ENCODE measurements at places on chromosomes 1 and 21. TPM values are rescaled to one million over a fixed set of nuclear protein-coding genes. Genes with fewer than 3 reads are reported as not detected.

Gene CHML
- total RNA-seq: 10.3 TPM

Gene SH2D2A
- 51.8 TPM for total RNA-seq

Gene NR1I3
- total RNA-seq: not detected

DNA sequence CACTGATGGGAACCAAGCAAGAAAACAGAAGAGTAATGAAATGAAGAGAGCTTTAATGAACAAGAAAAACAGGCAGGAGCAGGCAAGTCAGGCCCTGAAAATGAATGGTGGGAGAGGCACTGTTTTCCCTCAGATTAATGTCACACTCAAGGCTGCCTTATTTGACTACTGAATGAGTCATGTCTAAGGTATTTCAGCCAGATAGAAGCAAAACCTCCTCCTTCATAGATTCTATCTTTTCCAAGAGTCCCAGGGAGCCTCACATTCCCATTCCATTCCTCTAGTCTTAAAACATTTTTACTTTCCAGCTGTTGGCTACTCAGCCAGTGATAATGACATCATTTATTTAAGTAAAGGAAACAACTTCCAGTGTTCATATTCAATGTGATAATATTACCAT lies 228.4 kb upstream of the NRIP1 start:
- no peaks in the 10 kb centered on the region for H3K4me1 ChIP-seq
- H3K36me3 ChIP-seq: no peaks in the 10 kb centered on the region
- H3K27me3 ChIP-seq: no peaks in the 10 kb centered on the region
- H3K27ac ChIP-seq: no peak overlapping the region
- no peak overlapping the region for H3K4me3 ChIP-seq

DNA sequence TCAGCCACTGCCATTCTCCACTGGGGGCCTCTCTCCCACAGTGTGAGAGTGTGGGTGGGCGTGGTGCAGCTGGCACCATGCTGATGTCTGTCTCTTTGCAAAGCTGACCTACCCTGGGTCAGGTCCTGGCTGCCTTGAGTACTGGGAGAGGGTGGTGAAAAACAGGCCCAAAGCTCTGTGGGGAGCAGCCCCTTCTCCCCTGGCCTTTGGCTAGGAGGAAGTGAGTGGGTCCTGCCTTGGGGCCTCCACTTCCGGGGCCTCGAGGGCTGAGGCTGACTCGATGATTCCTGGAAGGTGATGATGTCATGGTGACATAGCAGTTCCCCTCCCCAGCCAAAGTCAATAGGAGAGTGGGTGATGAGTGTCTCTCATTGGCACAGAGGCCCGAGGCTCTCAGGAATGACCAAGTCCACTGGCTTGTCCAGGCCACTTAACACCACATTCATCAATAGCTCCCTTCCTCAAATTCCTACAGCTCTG lies 53.0 kb downstream of the IER5 start:
- peaks cover 33% of the 10 kb centered on the region for H3K4me1 ChIP-seq
- H3K4me3 ChIP-seq: no peak overlapping the region
- H3K27me3 ChIP-seq: no peaks in the 10 kb centered on the region
- no peak overlapping the region for H3K27ac ChIP-seq
- DNase-seq: peak; percentile 74

DNA sequence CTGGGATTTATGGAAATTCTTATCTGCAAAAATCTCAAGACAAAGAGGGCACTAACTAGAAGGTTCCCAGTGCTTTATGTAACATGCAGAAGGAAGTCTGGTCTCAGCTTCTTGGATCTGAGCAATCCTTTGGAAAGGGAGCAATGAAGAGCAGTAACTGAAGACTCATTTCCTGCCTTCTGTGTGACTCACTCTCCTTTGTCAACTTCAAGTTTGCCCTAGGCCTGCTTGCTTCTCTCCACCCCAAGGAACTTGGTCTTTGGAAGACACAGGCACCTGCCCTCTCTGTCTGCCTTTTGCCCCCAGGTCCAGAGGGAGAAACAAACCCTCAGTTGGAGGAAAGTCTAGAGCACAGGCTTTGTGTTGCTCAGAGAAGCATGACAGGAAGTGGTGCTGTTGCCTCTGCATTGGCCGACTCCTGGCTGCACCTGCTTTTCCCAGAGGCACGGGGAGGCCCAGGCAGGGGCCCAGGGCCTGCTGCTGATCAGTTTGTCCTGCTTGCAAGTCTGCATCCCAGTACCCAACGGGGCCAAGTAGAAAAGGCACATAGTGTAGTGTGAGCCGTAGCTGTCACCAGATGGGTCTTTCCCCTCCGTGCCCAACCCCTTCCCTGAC lies 137.2 kb downstream of the DHRS3 start:
- no peak overlapping the region for H3K4me3 ChIP-seq
- peak overlapping the region; percentile 8 for H3K27ac ChIP-seq
- no peaks in the 10 kb centered on the region for H3K27me3 ChIP-seq
- H3K4me1 ChIP-seq: peaks cover 45% of the 10 kb centered on the region

- H3K4me3 ChIP-seq: no peak overlapping the region
- DNase-seq: no peak
- peaks cover 79% of the 10 kb centered on the region for H3K4me1 ChIP-seq
- peak overlapping the region; percentile 57 for H3K27ac ChIP-seq
These were observed 25.4 kb downstream of the PIK3CD start for GRCh38 chr1:9676815-9677393.

- H3K27ac ChIP-seq: no peak overlapping the region
- no peak for DNase-seq
- H3K36me3 ChIP-seq: no peaks in the 10 kb centered on the region
- no peak overlapping the region for H3K4me3 ChIP-seq
- H3K4me1 ChIP-seq: no peaks in the 10 kb centered on the region
These were observed 22.8 kb upstream of the SGIP1 start for GRCh38 chr1:66511118-66511517.

GRCh38 chr1:17465228-17465627 lies 25.8 kb upstream of the RCC2 start:
- H3K4me1 ChIP-seq: no peaks in the 10 kb centered on the region
- no peak for DNase-seq
- no peak overlapping the region for H3K27ac ChIP-seq
